Activated CD8-positive, alpha-beta memory T cell treated with anti-CD3 and anti-CD28 coated beads for 24 hours (primary cell): ENCODE measurements at places on chromosomes 2 and 18.

DNA sequence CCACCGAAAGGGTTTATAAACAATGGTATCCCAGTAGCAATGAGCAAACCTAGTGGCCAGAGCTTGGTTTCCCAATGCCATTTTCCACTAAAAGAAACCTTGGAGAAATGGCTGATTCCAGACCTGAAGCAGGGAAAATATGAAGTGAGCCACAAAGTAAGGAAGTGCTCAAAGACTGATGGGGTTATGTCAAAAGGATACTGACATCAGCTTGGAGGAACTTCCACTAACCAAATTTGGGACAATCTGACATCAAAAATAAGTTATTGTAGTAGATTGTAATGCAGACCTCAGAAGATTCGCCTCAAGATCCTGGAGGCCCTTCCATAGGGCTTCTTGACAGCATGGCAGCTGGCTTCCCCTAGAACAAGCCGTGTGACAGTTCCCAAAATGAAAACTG is 79.4 kb upstream of the SP3 start:
- DNase-seq: no peak

- no peak for DNase-seq
Observed at GRCh38 chr2:162244541-162245031, 1.3 kb upstream of the FAP start.

- DNase-seq: no peak
Observed at GRCh38 chr2:159592441-159592840, 23.9 kb downstream of the BAZ2B start.

DNA sequence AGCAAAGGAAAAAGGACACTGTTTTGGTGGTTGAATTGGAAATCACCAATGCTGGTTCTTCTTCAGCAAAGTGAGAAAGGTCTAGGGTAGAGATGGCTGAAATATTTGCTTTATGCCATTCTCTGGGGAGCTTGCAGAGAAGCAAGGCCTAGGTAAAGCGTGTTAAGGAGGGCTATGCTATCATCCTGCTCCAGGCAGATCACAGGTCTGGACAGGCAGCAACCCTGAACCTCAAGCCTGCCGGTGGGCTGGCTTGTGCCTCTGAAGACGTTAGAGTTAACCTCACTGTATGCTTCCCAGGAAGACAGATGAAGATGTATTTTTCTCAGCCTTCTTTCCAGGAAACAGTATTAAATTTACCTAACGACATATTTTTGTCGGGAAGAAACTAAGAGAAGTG is 138.5 kb upstream of the LYPD6 start:
- DNase-seq: no peak

GRCh38 chr2:14750433-14750832 is 117.9 kb downstream of the LRATD1 start:
- no peak for DNase-seq

DNA sequence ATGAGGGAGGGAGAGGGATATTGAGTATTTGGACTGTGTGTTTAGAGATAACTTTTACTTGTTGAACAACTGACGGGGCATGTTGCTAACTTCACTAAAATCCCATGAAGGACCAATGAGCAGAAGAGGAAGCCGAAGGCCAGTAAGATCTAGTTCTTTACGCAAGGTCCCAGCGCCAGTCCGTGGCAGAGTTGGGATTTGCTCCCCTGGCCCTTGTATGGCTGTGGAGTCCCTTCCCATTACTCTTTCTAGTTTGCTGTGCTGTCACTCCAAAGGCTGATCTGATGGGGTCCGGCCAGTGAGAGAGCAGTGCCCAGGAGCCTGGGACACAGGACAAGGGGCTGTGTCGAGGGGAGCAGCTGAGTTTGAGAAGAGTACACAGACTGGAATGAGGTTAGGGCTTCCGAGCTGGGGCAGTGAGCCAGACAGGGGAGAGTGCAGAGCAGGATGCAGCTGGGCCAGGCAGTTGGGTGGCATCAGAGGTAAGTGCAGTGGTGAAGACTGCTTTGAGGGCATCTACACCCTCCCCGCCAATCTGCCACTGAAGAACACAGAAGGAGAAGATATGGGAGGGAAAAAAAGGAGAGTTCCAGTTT is 692.9 kb upstream of the HS6ST1 start:
- DNase-seq: no peak

DNA sequence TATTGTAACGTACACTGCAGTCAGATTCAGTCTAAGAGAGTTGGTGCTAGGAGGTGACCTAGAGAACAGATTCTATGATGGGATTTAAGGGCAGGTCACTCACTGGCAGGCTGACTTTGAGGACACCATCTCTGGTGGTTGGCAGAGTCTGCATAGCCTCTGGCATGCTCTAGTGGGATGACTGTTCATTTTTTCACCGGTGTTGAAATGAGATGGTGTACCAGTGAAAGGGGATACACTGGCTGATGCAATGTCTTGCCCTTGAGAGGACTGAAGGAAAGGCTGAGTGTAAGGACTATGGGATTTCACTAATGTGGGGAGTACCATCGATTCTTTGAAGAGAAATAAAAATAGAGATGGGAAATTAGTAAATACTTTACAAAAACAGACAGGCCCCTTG is 186.9 kb upstream of the PIEZO2 start:
- DNase-seq: no peak

DNA sequence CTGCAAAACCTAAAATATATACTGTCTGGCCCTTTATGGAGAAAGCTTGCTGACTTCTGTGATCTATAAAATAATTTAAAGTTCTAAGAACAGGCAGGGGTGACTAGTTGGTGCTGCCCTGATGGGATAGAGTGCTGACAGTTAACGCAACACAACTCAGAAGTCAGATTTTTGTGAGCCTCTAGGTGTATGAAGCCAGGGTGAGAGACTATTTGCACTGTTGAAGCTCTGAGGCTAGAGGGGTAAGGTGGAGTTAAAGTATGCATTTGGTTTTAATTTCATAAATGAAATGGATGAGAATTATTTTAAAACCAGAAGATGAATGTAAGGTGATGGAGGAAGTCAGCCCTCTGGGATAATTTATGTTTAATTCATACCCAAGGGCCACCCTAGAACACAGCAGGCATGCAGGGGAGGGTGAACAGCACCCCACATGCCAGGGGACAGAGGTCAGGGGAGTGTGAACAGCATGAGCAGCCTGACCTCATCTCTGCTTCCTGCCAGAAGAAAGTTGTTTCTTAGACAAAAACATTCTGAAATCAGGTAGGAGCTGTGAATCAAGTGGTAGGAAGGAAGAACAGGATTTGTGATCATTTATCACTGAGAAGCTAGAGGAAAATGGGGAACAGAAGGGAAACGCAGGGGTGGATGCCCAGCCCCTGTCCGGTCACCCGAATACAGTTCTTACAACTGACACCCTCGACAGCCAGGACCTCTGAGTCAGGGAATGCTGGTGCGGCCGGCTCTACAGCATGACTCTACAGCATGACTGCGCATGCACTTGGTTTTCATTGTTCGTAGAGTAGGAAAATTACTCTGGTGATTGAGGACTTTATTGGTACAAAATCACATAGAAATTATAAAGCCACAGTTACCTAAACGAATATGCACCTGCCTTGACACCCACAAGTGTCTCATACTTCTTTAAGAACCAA is 93.1 kb downstream of the MBP start:
- no peak for DNase-seq

- no peak for DNase-seq
Observed at GRCh38 chr2:54212456-54212855, 43.6 kb downstream of the TSPYL6 start.
